ENCODE measurements at places on chromosomes 3 and 15. TPM values are rescaled to one million over a fixed set of nuclear protein-coding genes. Genes with fewer than 3 reads are reported as not detected.

GHSR gene
- polyA plus RNA-seq: not detected

GABRB3 gene
- 0.15 TPM for polyA plus RNA-seq

PCOLCE2 gene
- 48.5 TPM for polyA plus RNA-seq

IQCF6 gene
- polyA plus RNA-seq: not detected

DNA sequence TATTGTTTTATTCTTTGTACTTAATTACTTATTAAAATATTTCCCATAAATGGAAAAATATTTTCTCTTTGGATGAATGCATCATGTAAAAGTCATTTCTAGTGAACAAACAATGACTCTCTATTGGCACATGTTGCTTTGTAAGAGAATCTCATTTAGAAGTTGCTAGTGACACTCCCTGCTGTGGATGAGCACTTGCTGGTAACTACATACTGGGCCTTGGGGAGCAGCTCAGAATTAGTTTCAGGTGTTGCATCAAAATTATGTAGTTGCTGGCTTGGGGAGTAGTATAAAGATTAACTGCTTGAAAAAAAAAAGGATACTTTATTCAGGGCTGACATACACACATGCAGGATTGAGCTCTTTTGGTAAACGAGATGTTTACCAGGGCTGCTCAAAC, 80.3 kb upstream of the KCNAB1 start:
- H3K27me3 ChIP-seq: no peaks in the 10 kb centered on the region
- no peaks in the 10 kb centered on the region for H3K36me3 ChIP-seq
- no peak overlapping the region for H3K4me3 ChIP-seq
- H3K4me1 ChIP-seq: no peaks in the 10 kb centered on the region

DNA sequence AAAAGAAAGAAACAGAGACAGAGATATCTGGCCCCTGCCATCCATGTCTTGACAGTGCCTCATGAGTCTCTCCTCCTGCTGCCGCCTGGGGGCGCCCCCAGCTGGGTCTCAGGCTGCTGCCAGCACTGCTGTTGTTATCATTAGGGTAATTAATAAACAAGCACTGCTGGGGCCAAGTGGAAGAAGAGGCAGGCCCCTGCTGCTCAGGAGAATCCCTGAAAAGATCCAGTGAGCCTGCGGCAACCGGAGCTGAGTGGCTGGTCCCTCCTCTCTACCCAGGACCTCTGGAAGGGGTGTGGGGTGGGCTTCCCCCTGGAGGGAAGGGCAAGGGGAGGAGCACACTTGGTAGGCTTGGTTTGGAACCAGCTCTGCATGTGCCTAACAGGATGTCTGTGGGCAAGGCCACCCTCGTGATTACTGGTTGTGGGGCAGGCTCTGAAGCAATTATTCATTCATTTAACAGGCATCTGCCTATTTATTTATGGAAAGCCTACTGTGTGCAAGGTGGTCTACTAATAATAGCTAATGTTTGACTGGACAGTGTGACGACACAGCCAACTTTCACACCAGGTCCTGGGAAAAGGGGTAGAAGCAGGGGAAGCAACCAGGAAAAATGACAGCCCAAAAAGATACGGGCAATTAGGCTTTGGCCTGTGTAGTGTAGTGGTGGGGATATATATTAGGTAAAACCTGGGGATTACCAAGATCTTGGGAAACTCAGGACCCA, 1.2 kb upstream of the TYRO3 start:
- H3K4me3 ChIP-seq: peak overlapping the region; percentile 77
- H3K4me1 ChIP-seq: peaks cover 13% of the 10 kb centered on the region
- peak; percentile 80 for DNase-seq
- H3K27ac ChIP-seq: peak overlapping the region; percentile 3

DNA sequence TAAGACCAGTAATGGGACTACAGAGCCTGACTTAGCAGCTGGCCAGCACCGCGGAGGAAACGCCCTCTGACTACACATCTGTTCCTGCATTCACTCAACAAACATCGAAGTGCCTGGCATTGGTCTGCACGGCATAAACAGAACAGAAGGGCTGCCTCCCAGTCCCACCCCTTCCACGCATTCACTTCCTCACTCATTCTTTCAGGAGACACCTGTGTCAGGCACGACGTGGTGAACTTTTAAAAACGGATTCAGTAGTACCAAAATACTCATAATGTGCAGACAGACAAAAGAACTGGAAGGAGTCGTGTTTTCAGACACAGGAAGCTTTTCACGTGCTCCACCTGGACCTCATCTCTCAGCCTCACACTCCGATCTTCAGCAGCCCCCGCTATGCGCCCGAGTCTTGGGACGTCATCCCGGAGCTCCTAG, 123.3 kb downstream of the XXYLT1 start:
- peak overlapping the region; percentile 47 for H3K4me3 ChIP-seq
- no peaks in the 10 kb centered on the region for H3K36me3 ChIP-seq
- peaks cover 24% of the 10 kb centered on the region for H3K4me1 ChIP-seq
- DNase-seq: peak; percentile 85
- H3K27ac ChIP-seq: no peak overlapping the region

GRCh38 chr15:29067949-29068348, 182.2 kb downstream of the APBA2 start:
- DNase-seq: no peak
- no peak overlapping the region for H3K27ac ChIP-seq
- H3K36me3 ChIP-seq: no peaks in the 10 kb centered on the region
- no peak overlapping the region for H3K4me3 ChIP-seq
- no peaks in the 10 kb centered on the region for H3K4me1 ChIP-seq
- H3K27me3 ChIP-seq: no peaks in the 10 kb centered on the region

DNA sequence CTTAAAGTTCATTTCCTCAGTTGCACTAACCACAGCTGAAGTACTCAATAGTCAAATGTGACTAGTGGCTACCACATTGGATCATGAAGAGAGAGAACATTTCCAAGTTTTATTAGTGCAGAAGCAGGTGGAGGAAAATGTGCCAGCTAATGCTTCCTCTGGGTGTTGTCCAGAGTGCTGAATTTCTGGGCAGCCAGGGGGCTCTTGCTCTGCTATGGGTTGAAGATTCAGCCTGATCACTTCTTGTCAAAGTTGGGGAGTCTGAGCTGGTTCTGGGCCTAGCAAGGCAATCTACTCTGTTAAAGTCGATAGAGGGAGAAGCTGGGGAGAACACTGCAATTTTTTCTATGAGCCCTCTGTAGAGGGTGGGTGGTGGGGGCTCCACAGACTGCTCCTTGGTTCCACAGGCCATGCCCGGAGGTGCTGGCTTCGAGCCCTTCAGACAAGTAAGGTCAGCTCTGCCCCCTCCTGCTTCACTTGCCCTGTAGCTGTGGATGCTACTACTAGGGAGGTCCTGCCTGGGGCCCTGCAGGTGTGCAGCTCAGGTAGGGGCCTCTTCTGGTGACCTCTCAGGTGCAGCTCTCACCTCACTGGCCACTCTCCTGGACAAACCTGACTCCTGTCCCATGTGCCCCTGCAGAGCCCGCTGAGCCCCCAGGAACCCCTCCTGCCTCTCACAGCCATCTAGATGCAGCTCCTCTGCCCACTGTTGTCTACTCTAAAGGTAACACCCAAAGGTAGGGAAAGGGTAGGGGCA, 8.2 kb downstream of the ALG3 start:
- no peaks in the 10 kb centered on the region for H3K4me1 ChIP-seq
- DNase-seq: peak; percentile 58

DNA sequence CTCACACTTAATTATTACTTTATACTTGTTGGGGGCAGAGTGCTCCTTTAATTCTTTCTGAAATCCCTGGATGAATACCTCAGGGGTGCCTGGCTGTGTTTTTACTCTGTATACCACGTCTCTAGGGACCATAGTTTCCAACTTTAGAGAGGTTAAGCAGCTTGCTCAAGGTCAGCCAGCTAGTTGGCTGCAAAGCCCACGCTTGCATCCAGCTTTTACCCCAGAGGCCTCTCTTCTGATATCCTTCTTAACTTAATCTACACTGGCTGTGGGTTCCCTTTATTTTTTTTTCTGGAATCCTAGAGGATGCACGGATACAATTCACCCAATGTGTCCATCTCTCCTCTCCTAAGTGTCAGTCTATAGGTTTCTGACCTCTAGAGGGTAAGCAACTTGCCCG, 1.4 kb downstream of the PDZRN3 start:
- H3K4me3 ChIP-seq: peak overlapping the region; percentile 94
- no peaks in the 10 kb centered on the region for H3K27me3 ChIP-seq
- peak; percentile 41 for DNase-seq
- peaks cover 34% of the 10 kb centered on the region for H3K4me1 ChIP-seq

GRCh38 chr3:16329036-16329825, 64.2 kb downstream of the OXNAD1 start:
- DNase-seq: no peak
- H3K27me3 ChIP-seq: no peaks in the 10 kb centered on the region

GRCh38 chr3:102525624-102526023, 90.8 kb downstream of the ZPLD1 start:
- H3K4me3 ChIP-seq: no peak overlapping the region
- H3K4me1 ChIP-seq: no peaks in the 10 kb centered on the region
- H3K27me3 ChIP-seq: no peaks in the 10 kb centered on the region
- H3K36me3 ChIP-seq: no peaks in the 10 kb centered on the region

DNA sequence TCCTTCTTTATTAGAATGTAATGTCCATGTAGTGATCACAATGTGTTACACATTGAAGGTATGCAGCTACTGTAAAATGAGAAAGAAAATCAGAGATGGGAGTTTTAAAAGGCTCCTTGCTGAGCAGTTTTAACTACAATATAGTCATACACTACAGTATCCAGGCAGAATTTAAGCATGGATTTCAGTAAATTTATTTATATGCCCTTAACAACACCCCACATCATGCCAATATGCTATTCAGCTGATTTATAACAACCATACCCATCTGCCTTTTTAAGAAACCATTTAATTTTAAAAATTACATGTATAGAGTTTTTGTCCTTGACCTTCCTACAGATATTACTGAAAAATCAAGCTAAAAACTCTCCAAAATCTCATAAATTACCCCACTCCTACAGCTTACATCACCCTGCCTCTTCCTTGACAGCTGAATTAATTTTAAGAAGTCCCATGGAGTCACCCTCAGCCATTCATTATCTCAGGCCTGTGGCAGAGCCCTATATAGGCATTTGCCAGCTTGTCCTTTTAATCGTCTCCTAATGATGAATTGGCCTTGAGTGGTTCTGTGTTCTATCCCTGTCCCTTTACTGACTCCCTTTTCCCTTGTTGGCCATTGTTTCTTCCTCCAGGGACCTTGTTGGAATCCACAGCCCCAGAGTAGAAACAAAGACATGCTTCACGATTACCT, 797.6 kb upstream of the ARRDC4 start:
- no peak for DNase-seq
- H3K27me3 ChIP-seq: no peaks in the 10 kb centered on the region
- no peak overlapping the region for H3K27ac ChIP-seq
- no peaks in the 10 kb centered on the region for H3K4me1 ChIP-seq

GRCh38 chr3:14490255-14490654, 49.9 kb downstream of the GRIP2 start:
- H3K27me3 ChIP-seq: no peaks in the 10 kb centered on the region
- no peak overlapping the region for H3K27ac ChIP-seq
- no peak for DNase-seq
- H3K4me1 ChIP-seq: no peaks in the 10 kb centered on the region
- H3K4me3 ChIP-seq: no peak overlapping the region
- no peaks in the 10 kb centered on the region for H3K36me3 ChIP-seq

DNA sequence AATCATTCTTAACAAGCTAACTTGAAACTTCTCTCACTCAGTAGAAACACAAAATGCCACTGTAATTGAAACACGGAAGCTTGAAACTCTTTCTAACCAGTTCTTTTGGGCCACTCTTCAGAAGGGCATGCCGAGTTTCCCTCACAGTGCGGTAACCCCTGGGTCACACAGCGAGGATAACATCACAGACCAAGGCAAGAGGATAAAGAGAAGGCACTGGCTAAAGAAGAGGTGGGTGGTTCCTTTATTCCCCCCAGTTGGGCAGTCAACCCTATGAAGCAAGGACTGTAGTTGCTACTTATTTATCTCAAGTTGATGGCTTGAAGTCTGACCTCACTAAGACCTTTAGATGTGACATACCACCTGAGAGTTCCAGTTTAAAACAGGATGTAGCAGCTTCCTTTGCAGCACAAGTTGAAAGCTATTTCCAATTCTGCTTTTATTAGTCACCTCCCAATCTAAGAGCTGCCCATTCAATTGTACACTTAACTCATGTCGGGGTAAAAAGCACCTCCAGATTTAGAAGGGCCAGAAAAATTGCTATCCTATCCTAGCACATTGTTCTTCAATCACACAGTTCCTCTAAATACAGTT, 272.4 kb downstream of the TIGIT start:
- DNase-seq: peak; percentile 10
- no peaks in the 10 kb centered on the region for H3K36me3 ChIP-seq
- peaks cover 12% of the 10 kb centered on the region for H3K4me1 ChIP-seq

GRCh38 chr3:134035836-134036235, 6.1 kb upstream of the SLCO2A1 start:
- no peak overlapping the region for H3K27ac ChIP-seq
- no peak overlapping the region for H3K4me3 ChIP-seq
- DNase-seq: no peak

DNA sequence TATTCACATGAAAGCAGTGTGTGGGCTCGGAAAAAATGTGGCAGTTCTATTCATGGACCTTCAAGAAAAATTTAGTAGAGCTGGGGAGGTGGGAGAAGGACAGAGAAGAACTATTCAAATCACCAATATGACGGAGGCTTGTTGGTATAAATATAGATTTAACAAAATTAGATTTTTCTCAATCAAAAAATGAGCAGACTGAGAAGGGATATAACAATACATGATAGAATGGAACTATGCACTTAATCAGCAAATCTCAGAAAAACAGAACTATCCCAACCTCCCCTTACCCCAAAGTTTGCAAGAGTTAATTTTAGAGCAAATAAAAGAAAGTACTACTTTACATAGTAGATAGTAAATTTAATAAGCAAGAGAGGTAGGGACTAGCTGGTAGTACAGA, 194.6 kb upstream of the BCL6 start:
- no peak for DNase-seq
- H3K4me3 ChIP-seq: no peak overlapping the region
- H3K27ac ChIP-seq: no peak overlapping the region
- H3K4me1 ChIP-seq: 0 out of 2 replicates have a peak, but pooled peaks cover 3% of the 10 kb centered on the region
- H3K27me3 ChIP-seq: no peaks in the 10 kb centered on the region
- H3K36me3 ChIP-seq: no peaks in the 10 kb centered on the region

DNA sequence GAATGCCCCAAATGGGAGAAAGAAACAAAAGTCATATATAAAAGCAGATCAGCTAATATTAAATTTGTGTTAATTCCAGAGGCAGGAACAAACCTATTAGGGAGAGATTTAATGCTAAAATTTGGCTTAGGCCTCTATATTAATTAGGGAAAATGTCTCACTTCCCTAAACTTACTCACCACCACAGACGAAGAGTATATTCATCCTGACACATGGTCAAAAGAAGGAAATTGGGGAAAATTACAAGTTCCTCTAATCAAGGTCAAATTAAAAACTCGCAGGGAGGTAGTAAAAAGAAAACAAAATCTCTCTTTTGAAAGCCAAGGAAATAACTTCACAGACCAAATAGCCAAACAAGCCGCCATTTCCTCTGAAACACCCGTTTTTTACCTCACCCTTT, 32.2 kb downstream of the GRM2 start:
- no peak for DNase-seq
- H3K4me1 ChIP-seq: no peaks in the 10 kb centered on the region
- H3K27me3 ChIP-seq: peaks cover 16% of the 10 kb centered on the region
- no peak overlapping the region for H3K4me3 ChIP-seq

DNA sequence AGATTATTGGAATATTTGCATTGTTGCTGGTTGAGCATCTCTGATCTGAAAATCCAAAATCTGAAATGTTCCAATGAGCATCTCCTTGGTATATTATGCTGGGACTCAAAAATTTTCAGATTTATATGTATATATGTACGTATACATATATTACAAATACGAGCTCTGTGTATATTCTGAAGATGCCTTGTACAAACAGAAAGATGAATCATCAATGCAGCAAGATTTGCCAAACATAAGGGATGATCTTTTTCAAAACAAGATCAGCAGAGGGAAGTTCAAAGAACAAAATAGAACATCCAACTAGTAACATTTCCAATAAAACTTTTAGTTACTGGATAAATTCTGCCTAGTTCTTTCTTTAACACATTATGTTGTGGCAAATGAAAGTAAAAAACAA, 42.5 kb downstream of the HERC1 start:
- H3K27ac ChIP-seq: no peak overlapping the region
- H3K27me3 ChIP-seq: no peaks in the 10 kb centered on the region
- DNase-seq: peak; percentile 64
- peak overlapping the region; percentile 33 for H3K4me3 ChIP-seq
